ENCODE measurements at places on chromosomes 2 and 18. TPM values are rescaled to one million over a fixed set of nuclear protein-coding genes. Genes with fewer than 3 reads are reported as not detected.

DNA sequence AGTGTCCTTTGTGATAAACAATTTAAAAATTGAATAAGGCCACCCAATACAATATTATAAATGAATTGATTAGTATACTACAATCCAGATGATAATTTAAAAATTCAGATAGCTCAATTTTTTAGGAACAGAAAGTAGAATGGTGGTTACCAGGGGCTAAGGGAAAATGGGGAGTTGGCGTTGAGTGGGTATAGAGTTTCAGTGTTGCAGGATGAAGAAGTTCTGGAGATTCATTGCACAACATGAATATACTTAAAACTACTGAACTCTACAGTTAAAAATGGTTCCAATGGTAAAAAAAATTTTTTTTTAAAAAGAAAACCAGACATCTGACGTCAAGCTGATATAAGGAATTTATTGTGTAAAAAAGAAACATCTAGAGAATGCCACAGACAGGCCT is 20.9 kb downstream of the SLC39A6 start:
- no peak for DNase-seq

GRCh38 chr2:190579915-190580846 is 45.7 kb upstream of the NEMP2 start:
- no peak for DNase-seq

DNA sequence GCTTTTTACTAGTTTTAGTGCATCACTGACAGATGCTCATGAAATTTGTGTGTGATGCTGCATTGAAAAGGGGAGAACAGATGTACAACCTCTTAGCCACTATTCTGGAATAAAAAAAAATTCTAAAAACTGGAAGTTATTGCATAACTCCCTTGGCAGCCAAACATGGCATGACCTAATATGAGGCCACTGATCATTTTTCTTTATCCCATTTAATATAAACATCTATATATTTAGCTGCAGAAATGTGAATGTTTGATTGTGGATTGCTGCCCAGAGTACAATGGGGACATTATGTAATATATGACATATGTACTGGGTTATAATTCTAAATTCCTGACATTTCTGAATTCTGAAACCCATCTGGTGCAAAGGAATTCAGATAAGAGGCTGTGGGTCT is 86.5 kb downstream of the CDCA7 start:
- DNase-seq, result peak; percentile 27

- no peak for DNase-seq
Observed at GRCh38 chr2:3180082-3180908, 197.3 kb downstream of the EIPR1 start.

- DNase-seq, result no peak
Observed at GRCh38 chr18:32386471-32386870, 84.2 kb downstream of the GAREM1 start.

GRCh38 chr2:60882971-60883753 is 1.8 kb downstream of the REL start:
- peak; percentile 17 for DNase-seq

- DNase-seq, result no peak
Observed at GRCh38 chr2:53200072-53200471, 567.5 kb upstream of the CHAC2 start.

- no peak for DNase-seq
Observed at GRCh38 chr2:7633566-7634153, 716.4 kb downstream of the RNF144A start.

- no peak for DNase-seq
Observed at GRCh38 chr2:174516501-174517378, 29.9 kb upstream of the GPR155 start.

DNA sequence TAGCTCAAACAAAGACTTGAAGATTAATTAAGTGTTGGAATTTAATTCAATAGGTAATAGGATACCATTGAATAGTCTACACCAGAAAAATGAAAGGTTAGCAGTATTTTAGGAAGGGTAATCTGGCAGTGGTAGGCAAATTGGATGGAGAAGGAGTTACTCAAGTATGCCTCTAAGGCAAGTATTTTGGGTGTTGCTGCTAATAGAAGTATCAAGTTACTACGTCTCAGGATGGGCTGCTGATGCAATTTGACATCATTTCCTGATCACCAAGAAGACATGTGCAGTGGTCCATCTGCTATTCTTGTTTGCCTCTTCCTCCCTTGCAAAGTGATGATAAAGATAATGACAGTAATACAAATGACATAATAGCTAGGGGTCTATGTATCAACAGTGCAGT is 485.3 kb downstream of the TGIF1 start:
- DNase-seq, result no peak

GRCh38 chr2:18849841-18850578 is 260.6 kb upstream of the NT5C1B start:
- no peak for DNase-seq

GRCh38 chr2:160747501-160748170 is 254.0 kb upstream of the RBMS1 start:
- no peak for DNase-seq

- DNase-seq, result no peak
Observed at GRCh38 chr18:33536904-33537303, 41.1 kb upstream of the ASXL3 start.

GRCh38 chr2:223560749-223561435 is 41.3 kb downstream of the SCG2 start:
- no peak for DNase-seq

DNA sequence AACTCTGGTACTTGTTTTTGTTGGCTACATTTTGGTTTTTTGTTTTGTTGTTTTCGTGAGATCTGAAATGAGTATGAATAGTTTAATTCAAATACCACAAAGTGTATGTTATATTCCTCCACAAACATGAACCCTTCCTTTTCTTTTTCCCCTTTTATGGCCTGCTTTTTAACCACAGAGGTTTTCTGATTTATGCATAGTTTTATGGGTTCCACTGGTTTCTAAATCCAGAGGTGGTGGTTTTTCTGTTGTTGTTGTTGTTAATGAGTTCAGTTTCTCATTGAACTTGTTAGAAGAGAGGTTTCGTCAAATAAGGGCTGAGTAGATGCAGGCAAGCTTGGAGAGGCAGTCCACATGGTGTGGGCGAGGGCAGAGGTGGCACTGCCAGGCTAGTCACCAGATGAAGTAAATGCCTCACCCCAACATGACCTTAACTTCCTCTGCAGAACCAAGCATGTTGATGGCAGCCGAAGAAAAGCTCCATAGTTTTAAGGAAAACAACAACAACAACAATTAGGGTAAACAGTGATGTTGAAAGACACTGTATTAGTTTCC is 72.5 kb downstream of the RIF1 start:
- DNase-seq, result no peak

DNA sequence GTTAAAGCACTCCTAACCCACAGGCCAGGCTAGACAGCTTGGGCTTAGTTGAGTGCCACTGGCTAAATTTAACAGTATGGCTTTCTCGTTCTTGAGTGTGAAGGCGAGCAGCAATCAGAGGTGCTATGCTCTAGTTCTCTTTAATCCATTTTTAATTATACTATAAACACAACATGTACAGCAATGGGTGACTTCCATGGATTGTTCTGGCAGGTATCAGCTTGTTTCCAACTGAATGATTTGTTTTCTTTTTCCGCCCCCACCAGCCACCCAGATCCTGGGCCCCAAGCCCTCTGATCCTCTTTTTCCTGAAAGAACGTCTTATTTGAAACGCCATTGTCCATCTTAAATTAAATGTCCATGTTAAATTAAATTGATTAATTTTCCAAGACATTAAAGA is 244.8 kb downstream of the IKZF2 start:
- no peak for DNase-seq

DNA sequence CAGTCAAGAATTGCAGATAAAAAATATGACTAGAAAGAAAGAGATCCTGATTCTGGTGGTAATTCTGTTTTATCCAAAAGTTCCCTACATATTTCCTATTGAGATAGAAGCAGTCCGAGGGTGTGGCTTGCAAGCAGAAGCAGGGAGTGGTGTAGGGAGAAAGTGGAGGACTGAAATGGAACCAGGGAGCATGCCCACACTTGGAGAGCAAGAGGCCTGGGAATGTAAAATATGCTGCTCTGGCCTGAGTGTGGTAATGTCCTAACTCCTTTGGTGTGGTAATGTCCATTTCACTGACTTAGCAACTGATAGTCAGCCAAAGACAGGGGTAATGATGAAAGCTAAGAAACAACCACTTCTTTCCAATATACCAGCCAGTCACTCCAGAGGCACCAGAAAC is 30.1 kb upstream of the FMNL2 start:
- no peak for DNase-seq

- no peak for DNase-seq
Observed at GRCh38 chr2:48983551-48983950, 170.8 kb downstream of the FSHR start.

DNA sequence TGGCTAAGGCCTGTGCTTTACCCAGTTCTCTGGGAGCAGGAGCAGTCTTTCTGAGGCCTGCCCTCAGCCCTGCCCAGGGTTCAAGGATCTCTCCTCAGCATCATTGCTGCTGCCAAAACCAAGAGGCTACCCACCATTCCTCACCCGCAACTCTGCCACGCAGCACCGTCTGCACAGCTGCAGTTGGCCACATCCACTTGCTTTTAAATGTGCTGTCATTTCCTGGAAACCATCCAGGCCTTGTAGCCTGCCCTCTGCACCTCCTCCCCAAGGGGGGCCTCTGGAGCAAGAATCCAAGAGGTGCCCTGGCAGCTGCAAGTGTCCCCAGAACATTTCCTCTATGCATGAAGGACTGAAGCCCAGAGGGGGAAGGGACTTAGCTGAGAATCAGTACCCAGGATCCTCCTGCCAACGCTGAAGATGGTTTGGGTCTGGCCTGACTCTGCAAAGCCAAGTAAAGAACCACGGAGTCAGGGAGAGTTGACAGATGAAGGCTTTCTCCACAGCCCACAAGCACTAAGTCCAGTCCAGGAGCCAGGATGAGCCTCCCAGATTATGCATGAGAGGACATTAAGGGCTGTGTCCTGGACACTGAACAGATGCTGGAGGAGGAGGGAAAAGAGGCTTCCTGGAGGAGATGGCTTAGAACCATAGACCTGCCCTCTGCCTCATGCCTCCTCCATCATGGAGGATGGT is 14.9 kb downstream of the EMX1 start:
- DNase-seq, result no peak

DNA sequence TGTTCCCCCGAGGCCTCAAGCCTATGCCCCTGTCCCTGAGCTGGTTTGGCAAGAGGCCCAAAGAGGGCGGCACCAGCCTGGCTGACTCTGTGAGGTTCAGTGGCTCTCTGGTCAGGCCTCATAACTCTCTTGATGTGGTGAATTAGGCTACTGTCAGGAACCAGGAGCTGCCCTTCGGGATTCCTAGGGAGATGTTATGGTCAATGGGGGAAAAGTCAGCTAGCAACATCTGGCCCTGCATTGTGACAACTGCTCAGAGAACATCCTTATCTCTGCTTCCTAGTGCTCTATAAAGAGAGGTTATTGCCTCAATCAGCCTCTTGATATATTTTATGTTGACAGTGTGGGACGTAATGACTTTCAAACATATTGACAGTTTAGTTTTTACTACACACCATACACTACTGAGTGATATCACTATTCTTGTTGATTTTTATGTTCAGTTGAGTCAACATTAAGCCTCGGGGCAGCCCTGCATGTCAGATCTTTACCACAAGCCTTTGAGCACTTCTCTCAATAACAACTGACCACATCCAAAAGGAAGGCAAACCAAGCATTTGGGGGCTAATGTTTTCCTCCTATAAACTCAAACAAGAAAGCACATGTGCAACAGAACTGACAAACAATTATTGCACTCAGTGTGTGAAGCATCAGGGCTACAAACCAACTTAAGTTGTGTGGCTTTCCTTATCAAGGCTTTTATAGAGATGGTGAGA is 448.3 kb upstream of the SLC14A2 start:
- DNase-seq, result no peak

- no peak for DNase-seq
Observed at GRCh38 chr2:134148843-134149472, 104.9 kb upstream of the MGAT5 start.

DNA sequence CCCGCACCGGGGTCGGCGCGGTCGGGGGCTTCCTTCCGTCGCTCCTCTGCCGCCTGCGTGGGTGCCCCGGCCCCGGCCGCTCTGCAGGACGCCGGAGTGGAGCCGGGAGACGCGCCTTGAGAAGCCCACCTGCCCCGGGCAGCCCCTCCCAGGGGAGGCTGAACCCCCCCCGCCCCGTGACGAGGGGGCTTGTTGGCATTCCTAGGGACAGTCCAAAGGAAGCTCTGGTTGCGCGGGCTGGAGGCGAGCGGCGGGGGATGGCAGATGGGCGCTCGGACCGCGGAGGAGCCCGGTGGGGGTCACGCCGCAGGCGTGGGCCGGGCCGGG is 133.5 kb upstream of the MGAT5 start:
- peak; percentile 24 for DNase-seq

DNA sequence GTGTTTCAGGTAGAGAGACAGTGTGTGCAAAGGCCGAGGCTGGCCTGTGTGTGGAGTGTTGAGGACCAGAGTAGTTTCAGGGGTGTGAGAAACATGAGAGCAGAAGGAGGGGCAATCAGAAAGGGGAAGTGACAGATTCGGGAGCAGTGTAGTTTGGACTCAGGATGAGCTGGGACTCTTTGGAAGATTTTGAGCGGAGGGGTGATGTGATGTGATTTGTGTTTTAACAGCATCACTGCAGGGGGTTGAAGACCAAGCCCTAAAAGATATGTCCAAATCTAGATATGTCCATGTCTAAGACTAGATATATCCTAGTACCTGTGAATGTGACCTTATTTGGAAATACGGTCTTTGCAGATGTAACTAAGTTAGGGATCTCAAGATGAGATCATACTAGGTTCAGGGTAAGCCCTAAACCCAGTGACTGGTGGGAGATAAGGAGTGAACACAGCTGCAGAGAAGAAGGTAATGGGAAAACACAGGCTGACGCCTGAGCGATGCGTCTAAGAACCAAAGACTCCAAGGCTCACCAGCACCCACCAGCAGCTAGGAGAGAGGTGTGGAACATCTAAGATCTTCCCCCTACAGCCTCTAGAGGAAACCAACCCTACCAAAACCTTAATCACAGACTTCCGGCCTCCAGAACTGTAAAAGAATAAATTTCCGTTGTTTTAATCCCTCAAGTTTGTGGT is 38.5 kb upstream of the MYO3B start:
- DNase-seq, result no peak

- peak; percentile 25 for DNase-seq
Observed at GRCh38 chr18:58390399-58390798, 238.5 kb downstream of the ALPK2 start.

GRCh38 chr2:80073134-80073561 is 231.4 kb downstream of the LRRTM1 start:
- peak; percentile 26 for DNase-seq

The UGT1A1 gene
- not detected for polyA plus RNA-seq

The RAB6D gene
- polyA plus RNA-seq, result 1.1 TPM

The LANCL1 gene
- polyA plus RNA-seq, result 59.6 TPM

The ACKR3 gene
- polyA plus RNA-seq, result 22.4 TPM

The NOL4 gene
- polyA plus RNA-seq, result not detected

The ZDBF2 gene
- 8.1 TPM for polyA plus RNA-seq

The ACVR1 gene
- polyA plus RNA-seq, result 19.3 TPM

The RAX gene
- not detected for polyA plus RNA-seq

The LYG1 gene
- 2.4 TPM for polyA plus RNA-seq

The UBR3 gene
- 50.0 TPM for polyA plus RNA-seq

All from hindlimb muscle (tissue), 1 donor.